ENCODE measurements at places on chromosomes 1 and 21.
A peak's percentile ranks its signal among the peaks of the same experiment; 100 is the strongest.

- no peak for DNase-seq
These were observed 33.7 kb downstream of the KCND3 start for GRCh38 chr1:111955755-111956154.

DNA sequence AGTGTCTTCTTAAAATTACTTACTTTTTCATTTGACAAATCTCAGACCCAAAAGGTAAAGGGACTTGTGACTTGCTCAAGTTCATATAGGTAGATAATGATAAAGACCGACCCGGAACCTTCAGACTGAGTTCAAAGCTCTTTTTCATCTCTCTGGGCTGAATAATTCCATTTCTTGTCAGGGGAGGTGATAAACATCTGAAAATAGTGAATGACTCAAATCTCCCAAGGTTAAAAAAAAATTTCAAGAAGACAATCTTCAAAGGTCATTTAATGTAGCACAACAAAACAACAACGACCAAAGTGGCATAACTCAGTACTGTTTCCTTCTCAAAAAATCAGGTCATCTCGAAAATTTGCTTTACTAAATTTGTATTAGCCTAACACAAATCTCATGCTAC, 20.6 kb downstream of the LUZP1 start:
- no peak for DNase-seq

DNA sequence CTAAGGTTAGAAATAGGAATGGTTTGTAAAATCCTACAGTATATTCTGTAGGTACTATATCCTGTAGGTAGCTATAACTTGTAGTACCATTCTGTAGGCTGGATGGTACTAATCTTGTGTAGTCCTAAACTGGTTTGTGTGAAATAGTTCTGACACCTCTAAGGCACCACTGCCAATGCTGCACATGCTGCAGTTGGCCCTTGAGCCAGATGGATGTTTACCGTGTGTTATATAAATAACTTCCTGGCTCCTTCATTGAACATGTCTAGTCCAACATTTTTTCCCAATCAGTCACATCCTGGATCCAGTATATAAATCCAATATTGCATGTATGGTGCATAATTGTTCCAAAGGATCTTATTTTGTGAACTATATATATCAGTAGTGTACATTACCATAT, 89.5 kb upstream of the GNG4 start:
- DNase-seq = no peak

GRCh38 chr21:46146856-46147255, 8.5 kb downstream of the FTCD start:
- DNase-seq = no peak

GRCh38 chr1:118155106-118155505, 29.9 kb downstream of the SPAG17 start:
- DNase-seq = no peak

DNA sequence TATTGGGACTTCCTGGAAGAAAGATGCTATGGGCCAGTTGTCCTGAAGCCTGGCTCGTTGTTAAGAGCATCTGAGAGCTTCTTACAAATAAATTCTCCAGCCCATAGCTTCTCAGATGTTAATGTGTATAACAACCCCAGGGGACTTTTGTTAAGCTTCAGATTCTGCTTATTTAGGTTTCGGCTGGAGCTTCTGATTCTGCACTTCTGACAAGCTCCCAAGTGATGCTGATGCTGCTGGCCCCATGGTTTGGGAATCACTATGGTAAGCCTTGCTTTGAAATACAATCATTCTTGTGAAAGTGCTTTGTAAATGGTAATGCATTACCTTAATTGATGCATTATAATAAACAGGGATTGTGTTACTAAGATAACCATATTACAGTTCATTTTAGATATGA, 281.8 kb upstream of the PLD5 start:
- no peak for DNase-seq

DNA sequence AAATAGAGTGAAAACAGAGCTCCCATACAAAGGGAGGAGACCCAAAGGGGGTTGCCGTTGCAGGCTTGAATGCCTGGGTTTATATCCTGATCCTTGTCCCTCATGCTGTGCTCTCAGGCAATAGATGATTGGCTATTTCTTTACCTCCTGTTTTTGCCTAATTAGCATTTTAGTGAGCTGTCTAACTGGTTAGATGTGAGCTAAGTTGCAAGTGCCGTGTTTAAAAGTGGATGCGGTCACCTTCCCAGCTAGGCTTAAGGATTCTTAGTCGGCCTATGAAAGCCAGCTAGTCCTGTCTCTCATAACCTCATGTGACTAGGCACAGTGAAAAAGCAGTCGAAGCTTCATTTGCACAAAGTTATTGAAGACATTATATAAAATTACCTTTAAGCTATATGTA, 356.7 kb upstream of the TMPRSS15 start:
- no peak for DNase-seq

DNA sequence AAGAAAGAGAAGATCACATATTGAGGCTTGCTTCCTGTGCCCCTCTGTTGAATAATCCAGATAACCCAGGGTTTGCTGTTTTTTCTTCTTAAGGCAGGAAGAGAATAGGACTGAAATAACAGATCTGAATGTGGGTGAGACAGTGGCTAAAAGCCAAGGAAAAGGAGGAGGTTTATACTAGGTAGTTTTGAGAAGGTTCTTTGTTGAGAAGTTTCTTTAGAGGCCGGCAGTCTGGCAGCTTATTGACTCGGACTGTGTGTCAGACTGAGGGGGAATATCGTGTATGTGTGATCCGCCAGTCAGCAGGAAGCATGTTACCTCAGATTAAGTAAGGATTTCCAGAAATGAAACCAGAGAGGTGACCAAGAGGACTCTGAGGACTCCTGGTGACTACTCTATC, 119.8 kb downstream of the PLA2G4A start:
- DNase-seq = no peak

GRCh38 chr1:62265956-62266935, 53.0 kb downstream of the KANK4 start:
- DNase-seq = no peak

GRCh38 chr21:34510148-34511142, 1.6 kb downstream of the KCNE1 start:
- DNase-seq = peak; percentile 67

- no peak for DNase-seq
These were observed 314 bp downstream of the DPH5 start for GRCh38 chr1:101025283-101025656.

DNA sequence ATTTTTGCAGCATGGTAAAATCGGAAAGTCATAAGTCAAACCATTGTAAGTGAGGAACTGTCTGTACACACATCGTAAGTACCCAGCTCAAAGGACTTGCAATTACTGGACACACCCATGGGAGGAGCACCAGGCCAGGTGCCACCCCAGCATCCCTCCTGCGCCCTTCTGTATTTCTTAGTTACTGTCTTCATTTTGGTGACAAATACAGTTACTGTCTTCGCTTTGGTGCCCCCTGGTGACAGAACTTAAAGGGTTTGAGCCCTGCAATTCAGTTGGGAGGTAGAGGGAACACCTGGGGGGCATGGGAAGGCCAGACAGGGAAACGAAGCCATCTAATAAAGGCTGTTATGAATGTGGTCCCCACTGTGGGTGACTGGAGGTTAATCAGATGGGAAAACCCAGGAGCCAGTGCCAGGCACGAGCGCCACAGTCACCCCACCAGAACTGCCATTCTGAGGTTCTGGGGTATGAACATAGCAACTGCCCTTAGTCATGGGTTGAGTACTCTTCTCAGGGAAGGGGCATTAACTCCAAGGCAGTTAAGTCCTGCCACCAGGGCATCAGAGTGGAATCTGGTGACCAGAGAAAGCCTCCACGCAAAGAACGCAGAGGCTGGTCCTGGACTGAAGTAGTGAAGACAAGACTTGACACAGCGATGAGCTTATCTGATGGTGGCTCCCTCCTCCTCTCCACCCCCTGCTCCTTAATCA, 612.9 kb downstream of the PTPRU start:
- peak; percentile 39 for DNase-seq
